ENCODE measurements at places on chromosomes 11 and 22.

GRCh38 chr11:74330075-74330858, 18.8 kb upstream of the P4HA3 start:
- DNase-seq = no peak

DNA sequence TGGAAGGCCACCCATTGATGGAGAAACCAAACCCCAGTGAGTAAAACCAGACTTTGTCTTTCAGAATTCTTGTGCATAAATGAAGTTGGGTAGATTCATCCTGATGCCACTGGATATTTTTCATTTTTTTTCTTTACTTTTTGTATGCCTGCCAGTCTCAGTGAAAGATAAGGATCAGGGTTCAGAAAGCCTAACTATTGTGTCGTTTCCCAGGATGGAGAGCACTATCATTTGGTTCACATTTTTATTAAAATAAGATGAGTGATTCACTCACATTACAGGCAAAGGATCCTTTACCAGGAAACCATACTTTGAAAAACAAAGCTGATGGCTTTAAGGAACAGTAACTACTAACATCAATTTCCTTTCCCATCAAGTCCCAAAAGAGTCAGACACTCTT, 52.0 kb downstream of the ARFGAP2 start:
- DNase-seq = no peak

DNA sequence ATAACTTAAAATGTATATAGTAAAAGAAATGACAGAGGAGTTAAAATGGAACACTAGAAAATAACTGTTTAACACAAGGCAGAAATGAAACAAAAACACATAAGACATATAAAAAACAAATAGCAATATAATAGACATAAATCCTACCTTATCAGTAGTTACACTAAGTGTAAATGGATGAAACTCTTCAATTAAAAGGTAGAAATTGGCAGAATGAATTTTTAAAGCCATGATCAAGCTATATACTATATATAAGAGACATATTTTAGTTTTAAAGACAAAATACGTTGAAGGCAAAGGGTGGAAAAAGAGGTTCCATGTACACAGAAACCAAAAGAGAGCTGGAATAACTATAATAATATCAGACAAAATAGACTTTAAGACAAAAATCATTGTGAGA, 4.9 kb upstream of the TMPRSS5 start:
- no peak for DNase-seq

DNA sequence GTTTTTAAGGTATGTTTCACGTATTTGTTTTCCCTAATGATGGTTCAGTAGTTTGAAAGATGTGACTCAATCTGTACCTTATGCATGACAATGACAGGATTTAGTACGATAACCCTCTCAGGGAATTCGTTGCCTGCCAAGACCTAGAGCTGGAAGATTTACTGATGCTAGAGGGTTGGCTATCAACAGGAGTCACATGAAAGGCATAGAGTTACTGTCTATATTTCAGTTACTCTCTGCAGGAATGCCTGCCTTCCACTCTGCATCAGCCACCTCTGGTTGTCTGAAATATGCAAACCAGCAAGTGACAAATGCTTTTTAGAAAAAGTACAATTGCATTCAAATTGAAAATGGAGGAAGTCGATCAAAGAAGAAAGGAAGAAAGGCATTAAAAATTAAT, 276.3 kb upstream of the RAG2 start:
- DNase-seq = no peak

GRCh38 chr22:36379593-36380361, 8.0 kb downstream of the MYH9 start:
- DNase-seq = no peak

GRCh38 chr22:23086263-23086662, 15.9 kb downstream of the GNAZ start:
- DNase-seq = no peak

DNA sequence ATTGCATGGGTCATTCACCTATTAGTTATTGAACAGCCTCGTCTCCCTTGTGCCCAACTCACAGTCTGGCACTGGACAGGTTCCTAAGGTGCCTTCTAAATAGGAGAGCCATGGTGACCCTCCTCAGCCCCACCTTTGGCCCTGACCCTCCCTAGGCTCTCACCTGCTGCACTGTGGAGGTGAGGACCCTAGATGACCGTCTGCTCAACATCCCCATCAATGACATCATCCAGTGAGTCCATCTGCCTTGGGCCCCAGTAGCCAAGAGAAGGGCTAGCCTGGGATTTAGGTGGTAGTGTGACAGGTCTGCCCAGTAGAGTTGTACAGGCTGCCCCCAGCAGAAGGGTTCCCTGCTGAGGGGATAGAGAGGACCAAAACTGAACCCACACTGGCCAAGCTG, 13.6 kb downstream of the UCP2 start:
- DNase-seq = no peak

DNA sequence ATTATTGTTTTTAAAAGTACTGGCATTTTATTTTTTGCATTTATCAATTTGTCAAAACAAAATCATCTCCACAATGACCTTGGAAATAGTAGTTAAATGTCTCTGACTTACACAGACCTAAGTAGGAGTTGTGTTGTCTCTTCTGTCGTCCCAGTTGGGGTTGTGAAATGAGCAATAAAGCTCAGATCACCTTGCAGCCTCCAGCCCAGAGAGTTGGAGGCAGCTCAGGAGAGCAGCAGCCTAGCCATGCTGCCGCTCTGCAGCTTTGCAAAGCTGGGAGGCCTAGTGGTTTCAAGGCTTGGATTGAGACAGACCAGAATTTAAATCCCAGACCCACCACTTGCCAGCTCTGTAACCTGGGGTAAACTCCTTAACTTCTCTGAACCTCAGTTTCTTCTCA, 65.2 kb upstream of the CRYBB3 start:
- no peak for DNase-seq

GRCh38 chr11:133948711-133949110, 8.1 kb downstream of the IGSF9B start:
- DNase-seq = no peak
